ENCODE measurements at places on chromosomes 11 and 22. TPM values are rescaled to one million over a fixed set of nuclear protein-coding genes. Genes with fewer than 3 reads are reported as not detected.

GRCh38 chr11:61069427-61069826 lies 32.9 kb upstream of the CD5 start:
- no peak for DNase-seq

DNA sequence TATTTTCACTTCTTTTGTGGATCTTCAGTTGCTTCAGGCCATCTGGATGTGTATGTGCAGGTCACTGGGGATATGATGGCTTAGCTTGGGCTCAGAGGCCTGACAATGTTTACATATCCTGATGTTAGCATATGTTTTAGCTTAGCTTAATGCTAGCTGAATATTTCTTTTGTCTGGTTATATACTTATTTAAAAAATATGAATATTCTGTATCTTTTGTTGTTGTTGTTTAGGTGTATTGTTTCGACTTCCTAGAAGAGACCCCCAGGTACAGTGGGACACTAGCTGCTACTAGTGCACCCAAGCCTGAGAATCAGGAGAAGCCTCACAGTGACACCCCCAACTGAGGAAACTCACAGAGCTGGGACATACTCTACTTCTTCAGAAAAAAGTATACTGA lies at the start of gene KDM4E:
Gene KDM4E (plus strand): TSS at position 301 of the 400 bp plus-strand sequence. CDS start 300 bp downstream, outside the sequence.
- no peak for DNase-seq

DNA sequence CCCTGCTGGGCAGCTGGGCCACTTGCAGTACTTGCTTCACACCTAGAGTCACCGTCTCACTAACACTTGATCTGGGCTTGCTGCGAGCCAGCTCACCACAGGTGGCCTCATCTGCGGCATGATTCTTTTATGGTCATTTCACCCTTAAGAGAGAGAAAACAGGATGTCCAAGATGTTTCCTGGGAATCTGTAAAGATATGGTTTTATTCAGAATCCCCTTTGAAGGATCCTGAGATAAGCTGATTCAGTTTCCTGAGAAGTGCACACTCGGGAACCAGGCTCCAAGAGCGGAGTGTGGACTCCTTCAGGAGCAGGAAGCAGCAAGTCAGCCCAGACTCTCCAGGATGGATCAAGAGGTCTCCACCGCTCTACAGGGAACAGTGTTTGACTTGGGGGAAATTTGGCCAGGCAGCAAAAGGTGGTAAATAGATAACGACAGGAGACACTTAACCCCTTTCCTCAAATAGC lies 21.8 kb upstream of the TP53AIP1 start:
- DNase-seq: no peak

DNA sequence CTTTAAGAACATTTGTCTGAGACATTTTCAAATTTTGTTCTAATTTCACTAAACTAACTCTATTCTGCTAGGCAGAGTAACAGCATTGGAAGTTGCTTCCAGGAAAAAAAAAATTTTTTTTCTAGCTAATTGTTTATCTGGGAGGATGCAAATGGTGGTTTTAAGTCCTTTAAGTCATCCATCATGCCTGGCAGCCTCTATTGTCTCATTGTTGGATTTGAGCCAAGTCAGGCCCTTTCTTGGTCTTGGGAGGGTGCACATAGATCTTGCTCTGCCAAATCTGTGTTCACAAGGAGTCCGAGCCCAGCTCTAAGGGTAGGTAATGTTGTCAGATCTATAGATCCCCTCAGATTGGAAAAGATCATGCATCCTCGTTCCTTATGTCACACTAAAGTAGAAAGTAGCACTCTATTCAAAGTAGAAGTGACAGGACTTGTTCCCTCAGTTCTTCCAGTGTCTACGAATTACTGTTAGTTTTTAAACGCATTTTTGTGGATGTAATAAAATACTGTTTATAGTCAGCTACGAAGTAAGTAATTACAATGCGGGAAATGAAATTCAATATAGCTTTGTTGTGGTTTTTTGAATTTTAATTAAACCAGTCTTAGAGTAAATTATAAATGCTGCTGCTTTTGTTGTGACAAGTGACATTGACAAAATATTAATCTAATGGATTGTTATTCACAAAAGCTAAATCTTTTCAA lies 166.0 kb upstream of the RASSF10 start:
- no peak for DNase-seq

DNA sequence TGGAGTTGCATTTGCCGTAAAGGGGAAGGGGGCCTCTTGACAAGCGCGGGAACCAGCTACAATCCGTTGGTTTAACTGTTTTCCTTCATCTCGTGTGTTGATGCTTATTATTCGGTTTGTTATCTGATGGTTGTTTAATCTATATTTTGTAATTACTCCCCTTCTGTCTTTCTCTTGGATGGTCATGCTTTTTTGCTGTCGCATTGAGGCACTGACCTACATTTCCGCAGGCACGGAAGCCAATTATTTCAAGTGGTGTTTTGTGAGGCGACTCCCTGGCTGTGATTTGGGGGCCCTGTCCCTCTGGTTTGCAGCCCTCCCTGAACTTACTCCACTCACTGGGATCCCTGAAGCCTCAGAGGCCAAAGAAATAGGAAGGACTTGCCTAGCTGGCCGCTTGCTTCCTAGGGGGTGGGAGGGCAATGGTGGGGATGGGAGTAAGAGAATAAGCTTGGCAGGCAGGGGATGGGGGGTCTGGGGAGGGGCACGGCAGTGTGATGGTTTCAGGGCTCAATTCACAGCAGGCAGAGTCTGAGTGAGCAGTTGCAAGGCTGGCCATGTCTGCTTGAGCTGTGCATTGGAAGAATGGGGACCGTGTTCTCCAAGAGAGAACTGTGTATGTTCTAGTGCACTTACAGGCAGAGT lies 165.8 kb upstream of the B3GAT1 start:
- no peak for DNase-seq

DNA sequence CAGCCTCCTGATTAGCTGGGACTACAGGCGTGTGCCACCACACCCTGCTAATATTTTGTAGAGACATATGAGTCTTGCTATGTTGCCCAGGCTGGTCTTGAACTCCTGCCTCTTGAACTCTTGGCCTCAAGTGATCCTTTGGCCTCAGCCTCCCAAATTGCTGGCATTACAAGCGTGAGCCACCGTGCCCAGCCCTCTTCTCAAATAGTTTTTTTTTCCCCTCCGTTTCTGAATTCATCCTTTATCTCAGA lies 11.8 kb downstream of the TBX1 start:
- no peak for DNase-seq

DNA sequence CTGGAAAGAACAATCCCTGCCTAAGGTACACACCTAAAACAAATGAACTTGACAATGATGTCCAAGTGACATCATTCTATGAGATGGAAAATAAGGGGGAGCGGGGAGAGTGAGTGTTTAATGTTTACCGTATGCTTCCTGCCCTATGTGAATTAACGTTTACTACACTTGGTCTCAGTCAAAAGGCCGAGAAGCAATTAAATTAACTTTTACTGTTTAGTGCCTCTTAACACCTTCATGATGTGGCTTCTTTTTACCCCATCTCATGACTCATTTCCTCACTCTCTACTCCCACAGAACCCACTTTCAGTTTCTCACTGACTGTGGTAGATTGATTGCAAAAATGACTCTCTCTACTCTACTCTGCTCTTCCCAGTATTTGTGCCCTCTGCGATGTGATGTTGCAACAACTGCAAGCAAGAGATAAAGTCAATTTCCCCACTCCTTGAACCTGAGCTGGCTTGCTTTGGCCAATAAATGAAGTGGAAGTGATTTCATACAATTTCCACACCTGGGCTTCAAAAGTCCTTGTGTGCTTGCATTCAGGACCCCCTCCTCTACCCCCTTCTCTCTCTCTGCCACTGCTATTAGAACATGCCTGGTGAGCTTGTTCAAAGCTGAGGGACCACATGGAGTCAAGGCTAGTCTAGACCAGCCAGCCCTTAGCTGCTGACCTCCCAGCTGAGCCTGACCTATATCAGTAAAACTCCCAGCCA lies 11.6 kb upstream of the ALKBH3 start:
- no peak for DNase-seq

The TRPT1 gene
- 43.2 TPM for total RNA-seq

Data from neural crest cell (in vitro differentiated cells).